MCF 10A (cell line): ENCODE measurements at places on chromosomes 3 and 15. TPM values are rescaled to one million over a fixed set of nuclear protein-coding genes. Genes with fewer than 3 reads are reported as not detected.

DNA sequence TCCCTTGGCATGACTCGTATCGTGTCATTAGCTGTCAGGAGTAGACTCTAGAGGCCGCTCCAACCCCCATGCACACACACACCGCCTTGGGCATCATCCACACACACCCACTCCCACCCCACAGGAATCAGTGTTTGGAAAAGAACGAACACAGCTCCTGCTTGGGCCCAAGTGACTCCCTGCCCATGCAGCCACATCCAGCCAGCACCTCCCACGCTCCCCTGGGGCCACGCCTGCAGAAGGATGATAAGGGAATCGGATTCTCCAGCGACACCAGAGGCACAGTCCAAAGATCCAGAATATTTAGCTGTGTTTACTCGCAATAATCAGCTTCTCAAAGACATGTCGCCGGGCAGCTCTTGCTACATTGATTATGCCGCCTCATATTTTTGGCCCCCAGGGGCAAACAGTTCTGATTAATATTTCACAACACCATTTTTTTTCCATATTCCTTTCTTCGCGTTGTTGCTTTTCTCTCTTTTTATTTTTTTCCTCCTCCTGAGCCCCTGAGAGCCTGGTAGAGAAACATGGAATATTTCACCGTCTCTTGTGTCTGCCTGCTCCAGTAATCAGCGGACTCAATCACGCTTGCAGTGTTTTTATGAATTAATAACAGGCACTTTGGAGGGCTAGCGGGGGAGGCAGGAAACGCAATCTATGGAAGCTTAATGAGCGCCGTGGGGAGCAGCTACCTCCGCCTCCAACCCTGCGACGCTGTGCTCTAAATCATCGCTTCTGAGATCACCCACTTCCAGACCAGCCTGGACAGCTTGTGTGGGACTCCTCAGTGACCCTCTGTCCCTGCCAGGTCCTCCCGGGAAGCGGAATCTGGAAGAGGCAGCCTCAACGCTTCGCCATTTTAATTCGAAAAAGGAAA, 221.4 kb downstream of the TLE3 start:
- peaks cover 18% of the 10 kb centered on the region for H3K27me3 ChIP-seq
- H3K4me1 ChIP-seq: no peaks in the 10 kb centered on the region
- no peak for DNase-seq

- H3K4me1 ChIP-seq: peaks cover 8% of the 10 kb centered on the region
- peak overlapping the region; percentile 85 for H3K27ac ChIP-seq
- no peaks in the 10 kb centered on the region for H3K36me3 ChIP-seq
- no peaks in the 10 kb centered on the region for H3K27me3 ChIP-seq
- DNase-seq: peak; percentile 52
Measured at GRCh38 chr3:180680097-180680430, 775 bp upstream of the CCDC39 start.

DNA sequence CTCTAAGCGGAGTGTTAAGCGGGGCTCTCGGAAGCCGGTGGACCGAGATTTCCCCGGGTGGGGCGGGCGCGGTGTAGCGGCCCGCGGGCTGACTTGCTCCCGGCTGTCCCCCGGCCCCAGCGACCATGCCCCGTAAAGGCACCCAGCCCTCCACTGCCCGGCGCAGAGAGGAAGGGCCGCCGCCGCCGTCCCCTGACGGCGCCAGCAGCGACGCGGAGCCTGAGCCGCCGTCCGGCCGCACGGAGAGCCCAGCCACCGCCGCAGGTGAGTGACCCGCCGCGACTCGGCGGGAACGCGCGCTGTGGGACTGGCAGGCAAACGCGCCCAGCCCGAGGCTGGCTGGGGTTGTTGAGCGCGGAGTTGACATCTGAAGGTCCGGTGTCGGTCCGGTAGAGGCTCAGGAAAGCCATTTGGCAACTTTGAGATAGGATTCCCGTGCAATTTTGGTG, 1.3 kb downstream of the SMC4 start:
- H3K4me1 ChIP-seq: peaks cover 25% of the 10 kb centered on the region
- peak overlapping the region; percentile 88 for H3K4me3 ChIP-seq
- H3K36me3 ChIP-seq: peaks cover 51% of the 10 kb centered on the region
- no peaks in the 10 kb centered on the region for H3K27me3 ChIP-seq
- DNase-seq: no peak
- H3K27ac ChIP-seq: peak overlapping the region; percentile 100

DNA sequence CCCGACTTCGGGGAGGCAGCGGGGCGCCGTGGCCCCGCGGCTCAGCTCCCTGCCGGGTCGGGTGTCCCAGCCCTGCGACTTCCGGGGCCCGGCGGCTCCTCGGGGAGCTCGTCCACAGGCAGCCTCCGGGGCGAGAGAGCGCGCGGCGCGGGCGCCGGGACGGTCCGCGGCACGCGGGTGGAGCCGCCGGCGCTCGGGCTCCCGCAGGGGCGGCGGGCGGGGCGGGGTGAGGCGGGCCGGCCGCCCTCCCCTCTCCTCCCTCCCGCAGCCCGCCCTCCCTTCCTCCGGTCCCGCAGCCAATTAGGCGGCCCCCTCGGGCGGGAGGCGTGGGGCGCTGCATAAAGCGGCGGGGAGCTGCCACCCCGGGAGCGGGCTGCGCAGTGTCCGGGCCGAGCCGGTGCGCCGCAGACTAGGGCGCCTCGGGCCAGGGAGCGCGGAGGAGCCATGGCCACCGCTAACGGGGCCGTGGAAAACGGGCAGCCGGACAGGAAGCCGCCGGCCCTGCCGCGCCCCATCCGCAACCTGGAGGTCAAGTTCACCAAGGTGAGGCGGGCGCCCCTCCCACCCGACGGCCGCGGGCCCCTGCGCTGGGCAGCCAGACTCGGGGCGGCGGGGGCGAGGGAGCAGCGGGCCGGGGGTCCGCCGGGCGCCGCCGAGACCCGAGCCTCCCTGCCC, at the start of gene ALDH1A3:
ALDH1A3 (plus strand) TSS at position 368 of the 675 bp plus-strand sequence; CDS start at position 445, 77 bp downstream.
- no peaks in the 10 kb centered on the region for H3K27me3 ChIP-seq
- H3K4me3 ChIP-seq: peak within 1 kb of the TSS; percentile 63
- H3K4me1 ChIP-seq: no peaks in the 10 kb centered on the region
- H3K27ac ChIP-seq: no peak within 1 kb of the TSS
- peaks cover 6% of the 10 kb centered on the region for H3K36me3 ChIP-seq

- H3K36me3 ChIP-seq: no peaks in the 10 kb centered on the region
- no peak overlapping the region for H3K27ac ChIP-seq
- H3K27me3 ChIP-seq: no peaks in the 10 kb centered on the region
- DNase-seq: no peak
- H3K4me3 ChIP-seq: no peak overlapping the region
Measured at GRCh38 chr3:115651087-115651486, 27.8 kb downstream of the GAP43 start.

DNA sequence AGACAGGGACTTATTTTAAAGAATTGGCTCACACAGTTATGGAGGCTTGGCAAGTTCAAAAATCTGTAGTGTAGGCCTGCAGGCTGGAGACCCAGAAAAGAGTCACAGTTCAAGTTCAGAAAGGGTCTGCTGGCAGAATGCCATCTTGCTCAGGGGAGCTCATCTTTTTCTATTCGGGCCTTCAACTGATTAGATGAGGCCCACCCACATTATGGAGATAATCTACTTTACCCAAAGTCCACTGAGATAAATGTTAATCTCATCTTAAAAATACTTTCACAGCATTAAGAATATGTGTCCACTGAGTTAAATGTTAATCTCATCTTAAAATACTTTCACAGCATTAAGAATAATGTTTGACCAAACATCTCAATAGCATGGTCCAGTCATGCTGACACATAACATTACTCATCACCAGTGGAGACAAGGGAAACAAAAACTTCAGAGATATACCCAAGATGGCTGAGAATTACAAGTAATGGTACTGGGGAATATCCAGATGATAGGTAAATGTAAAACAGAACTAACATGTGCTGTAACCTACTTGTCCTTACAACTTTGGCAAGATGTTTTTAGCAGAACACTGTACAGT, 74.3 kb upstream of the STAC start:
- no peaks in the 10 kb centered on the region for H3K36me3 ChIP-seq
- H3K4me3 ChIP-seq: no peak overlapping the region
- H3K27me3 ChIP-seq: no peaks in the 10 kb centered on the region
- no peak overlapping the region for H3K27ac ChIP-seq

DNA sequence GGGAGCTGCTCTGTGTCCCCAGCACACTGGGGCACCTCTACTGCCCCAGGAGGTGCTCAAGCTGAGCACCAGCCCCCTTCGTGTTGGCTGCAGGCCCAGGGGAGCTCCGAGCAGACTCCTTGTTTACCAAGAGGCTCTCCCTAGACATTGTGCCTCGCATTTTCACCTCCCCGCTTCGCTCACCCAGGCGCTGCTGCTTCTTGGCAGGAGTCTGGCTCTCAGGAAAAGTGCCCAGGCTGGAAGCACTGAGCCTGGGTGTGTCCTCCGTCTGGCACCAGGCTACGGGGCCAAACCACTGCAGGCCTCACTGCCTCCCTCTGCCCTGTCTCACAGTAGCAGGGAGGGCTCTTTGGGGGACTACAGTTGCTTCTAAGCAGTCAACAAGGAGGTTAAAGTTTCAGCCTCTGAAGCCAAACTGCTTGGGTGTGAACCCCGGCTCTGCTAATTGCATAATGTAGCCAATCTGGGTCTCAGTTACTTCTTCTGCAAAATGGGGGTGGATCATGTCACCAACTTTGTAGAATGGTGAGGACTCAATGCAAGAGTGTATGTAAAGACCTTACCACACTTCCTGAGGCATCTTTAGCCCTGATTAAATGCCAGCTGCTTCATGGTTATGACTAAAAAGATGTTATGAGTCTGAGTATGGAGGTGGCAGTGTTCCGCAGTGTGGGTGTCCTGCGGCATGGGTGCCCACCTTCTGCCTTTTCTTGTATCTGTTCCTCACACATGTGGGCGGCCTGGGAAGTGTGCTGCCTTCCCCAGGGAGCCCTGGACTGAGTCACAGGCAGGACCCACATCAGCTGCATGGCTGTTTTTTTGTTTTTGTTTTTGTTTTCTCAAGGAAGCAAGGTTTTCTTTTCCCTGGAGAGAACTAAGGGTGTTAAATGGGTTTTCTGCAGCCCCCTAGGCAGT, 88.9 kb downstream of the CLSTN2 start:
- H3K4me1 ChIP-seq: no peaks in the 10 kb centered on the region
- peaks cover 4% of the 10 kb centered on the region for H3K36me3 ChIP-seq
- H3K27me3 ChIP-seq: no peaks in the 10 kb centered on the region
- no peak overlapping the region for H3K27ac ChIP-seq
- no peak for DNase-seq
- no peak overlapping the region for H3K4me3 ChIP-seq

Gene GOLGA8B
- total RNA-seq: 176 and 233 TPM in 2 replicates

Gene SCAANT1
- total RNA-seq: not detected in 2 replicates

Gene LEO1
- 24.2 and 29.3 TPM in 2 replicates for total RNA-seq

Gene TMEM45A
- total RNA-seq: 4.1 and 8.0 TPM in 2 replicates

Gene CYP1A2
- total RNA-seq: not detected in 2 replicates

Gene C2CD4B
- not detected in 2 replicates for total RNA-seq
